ENCODE measurements at places on chromosomes 6 and 20.
A peak's percentile ranks its signal among the peaks of the same experiment; 100 is the strongest.

- DNase-seq = no peak
Observed at GRCh38 chr6:127058936-127059335, 59.5 kb upstream of the RSPO3 start.

- no peak for DNase-seq
Observed at GRCh38 chr6:148203281-148203925, 139.2 kb upstream of the SASH1 start.

DNA sequence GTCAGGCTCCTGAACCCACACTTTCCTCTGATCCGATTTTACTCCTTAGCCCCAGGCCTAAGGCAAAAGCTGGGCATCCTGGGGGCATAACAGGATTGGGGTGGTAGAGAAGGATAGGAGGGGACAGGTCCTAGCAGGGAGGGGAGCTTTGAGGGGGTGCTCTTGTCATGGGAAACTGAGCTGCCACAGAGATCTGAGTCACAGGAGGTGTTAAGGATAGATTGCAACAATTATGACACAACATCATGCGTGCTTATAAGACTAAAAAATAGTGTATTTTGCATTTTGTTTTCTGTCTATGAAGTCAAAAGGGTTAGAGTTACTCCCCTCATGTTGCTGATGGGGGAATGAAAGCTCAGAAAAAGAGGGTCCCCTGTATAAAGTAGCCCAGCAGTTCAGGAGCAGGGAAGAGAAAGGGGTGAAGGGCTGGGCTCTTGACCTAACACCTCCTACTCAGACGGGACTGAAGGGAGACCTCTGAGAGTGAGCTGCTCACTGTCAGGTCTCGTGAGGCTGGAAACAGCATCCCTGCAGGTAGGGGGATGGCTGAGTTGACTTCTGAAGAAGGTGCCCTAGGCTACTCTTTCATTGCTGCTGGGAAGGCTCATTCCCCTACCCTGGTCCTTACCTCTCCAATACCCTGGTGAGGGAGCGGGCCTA, 2.0 kb downstream of the GLP1R start:
- no peak for DNase-seq

DNA sequence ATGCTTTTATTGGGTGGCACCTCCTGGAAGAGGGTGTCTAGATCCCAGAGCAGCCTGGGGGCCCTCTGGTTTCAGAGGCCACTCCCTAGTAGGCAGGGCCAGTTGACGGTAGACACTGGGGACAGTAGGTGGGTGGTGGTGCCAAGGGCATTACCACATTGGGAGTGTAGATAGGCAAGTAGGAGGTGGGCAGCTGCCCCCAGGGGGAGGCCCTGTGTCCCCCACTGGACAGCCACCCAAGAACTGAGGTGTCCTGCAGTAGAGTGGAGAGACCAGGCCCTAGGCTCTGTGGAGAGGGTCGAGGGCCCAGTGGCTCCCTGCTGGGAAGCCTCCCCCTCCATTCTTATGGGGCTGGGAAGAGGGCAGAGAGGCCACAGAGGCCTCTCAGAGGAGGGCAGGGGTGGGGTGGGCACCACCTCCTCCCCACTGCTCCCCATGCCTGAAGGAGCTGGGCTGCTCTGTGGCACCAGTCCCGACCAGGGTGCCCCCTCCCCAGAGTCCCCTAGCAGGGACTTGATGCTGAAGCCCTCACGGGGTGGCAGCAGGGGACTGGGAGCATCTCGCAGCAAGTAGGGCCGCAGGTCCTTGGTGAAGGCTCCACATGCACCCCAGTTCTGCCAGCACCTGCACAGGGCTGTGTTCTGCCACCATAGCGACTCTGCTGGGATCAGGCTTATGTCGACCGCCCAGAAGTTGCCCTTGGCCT, 305.0 kb upstream of the KCNQ5 start:
- DNase-seq = no peak

GRCh38 chr6:84728602-84729001, 35.8 kb downstream of the TBX18 start:
- DNase-seq = no peak

DNA sequence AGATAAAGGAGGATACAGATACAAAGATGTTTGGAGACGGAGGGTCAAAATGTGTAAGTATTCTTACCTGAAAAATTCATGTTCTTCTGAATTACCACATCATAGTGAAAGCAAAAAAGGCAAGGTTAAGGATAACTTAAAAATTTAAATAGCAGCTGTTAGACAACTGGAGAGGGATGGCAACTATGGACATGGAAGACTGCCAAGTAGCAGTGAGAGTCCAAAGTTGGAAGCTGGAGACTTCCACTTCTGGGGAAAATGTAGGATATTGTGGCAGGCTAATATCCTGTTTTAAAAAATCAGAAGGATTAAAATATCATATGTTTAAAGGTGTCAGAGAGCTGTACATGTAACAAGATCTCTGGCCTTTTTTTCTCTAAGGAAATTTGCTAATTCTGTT, 29.8 kb downstream of the SYCP2 start:
- no peak for DNase-seq

DNA sequence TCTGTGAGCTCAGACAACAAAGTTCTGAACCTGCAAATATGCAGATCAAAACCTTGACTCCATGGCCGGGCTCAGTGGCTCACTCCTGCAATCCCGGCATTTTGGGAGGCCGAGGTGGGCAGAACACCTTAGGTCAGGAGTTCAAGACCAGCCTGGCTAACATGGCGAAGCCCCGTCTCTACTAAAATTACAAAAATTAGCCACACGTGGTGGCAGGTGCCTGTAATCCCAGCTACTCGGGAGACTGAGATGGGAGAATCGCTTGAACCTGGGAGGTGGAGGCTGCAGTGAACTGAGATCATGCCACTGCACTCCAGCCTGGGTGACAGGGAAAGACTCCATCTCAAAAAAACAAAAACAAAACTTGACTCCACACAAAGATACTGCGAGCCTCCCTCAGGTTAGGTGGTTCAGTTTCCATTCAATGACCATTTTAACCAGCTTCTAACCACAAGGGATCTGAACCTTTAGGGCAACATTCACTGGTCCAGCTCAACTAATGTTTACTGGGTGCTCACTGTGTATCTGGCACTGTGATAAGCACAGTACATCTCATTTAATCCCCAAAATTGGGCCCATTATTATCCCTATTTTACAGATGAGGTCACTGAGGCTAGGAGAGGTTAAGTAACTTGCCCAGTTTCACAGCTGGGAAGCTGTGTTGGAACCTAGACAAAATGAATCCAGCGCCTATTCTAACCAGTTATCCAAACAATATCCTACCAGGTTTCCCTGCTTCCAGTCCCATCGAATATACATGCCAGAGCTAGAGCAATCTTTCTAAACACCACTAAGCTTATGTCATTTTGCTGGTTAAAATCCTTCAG, 1.8 kb downstream of the SNRPB start:
- DNase-seq = no peak

DNA sequence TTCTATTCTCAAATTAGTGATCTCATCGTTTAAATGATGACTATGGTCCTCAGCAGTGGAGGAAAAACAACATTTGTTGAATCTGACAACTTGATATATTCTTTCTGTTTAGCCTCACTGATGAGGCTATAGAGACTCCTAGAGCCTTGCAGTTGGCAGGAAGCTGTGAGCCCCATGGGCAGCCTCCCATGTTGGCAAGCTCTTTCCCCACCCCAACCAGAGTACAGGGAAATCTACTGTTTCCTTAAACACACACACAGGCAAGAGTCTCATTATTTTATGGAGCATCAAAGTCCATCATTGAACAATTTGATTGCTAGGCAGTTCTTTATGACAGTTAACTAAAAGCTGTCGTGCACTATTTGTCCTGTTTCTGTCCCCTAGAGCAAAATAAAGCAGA, 498.2 kb upstream of the CITED2 start:
- DNase-seq = no peak

DNA sequence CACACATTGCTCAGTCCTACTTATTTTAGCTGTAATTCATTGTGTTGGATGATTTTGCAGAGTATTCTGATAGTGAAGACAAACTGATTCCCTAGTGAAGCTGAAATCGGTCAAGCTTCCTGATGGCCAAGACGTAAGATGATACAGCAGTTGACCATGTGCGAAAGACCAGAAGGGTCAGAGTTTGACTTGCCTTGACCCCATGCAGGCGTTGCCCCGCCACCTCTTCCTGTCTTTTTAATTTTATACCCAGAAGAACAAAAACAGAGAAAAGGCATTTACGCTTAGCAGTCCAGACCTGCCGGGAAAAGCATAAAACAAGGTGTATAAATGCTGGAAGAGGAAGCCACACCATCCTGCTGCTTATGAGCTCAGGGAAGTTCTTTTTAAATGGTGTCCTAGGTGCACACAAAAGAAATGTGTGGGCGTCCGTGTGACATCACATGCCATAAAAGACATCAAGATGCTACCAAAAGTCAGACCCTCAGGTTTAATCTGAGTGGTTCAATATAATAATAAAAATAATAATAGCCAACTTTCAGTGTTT, 32.2 kb downstream of the TSHZ2 start:
- no peak for DNase-seq

DNA sequence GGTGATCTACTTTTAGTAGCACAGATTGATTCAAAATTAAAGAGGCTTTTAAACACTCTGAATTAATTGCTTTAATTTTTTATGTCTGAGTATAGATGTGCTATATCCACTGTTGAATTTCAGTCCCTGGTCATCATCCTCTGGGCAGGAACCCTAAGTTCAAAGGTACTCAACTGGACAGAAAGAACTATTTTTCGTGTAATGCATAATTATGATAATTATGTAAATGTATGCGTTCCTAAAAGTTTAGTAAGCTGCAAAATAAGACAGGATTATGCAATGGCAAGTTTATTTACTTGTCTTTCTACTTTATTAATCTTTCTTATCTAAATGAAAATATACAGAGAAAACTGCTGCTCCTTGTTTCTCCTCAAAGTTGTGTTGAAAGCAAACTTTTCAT, 690.1 kb upstream of the MAN1A1 start:
- DNase-seq = no peak

DNA sequence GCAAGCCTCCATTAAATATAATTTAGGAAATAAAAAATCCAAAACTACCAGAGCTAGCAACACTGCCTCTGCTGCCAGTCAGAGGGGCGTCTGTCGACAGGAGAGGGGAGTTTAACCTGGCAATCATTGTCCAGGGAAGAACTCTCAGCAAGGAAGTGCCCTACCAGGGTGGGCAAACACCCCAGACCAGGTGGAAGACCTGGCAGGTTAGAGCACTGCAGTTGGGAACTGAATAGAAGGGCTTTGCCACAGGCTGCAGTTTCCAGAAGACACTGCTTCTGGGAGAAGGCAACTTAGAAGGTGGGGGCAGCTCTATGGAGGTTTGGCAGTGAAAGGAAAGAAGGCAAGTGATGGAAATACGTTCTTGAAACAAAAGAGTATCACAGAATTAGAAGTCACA, 11.5 kb downstream of the NAPB start:
- DNase-seq = no peak

GRCh38 chr6:41483943-41484342, 62.2 kb upstream of the FOXP4 start:
- no peak for DNase-seq

DNA sequence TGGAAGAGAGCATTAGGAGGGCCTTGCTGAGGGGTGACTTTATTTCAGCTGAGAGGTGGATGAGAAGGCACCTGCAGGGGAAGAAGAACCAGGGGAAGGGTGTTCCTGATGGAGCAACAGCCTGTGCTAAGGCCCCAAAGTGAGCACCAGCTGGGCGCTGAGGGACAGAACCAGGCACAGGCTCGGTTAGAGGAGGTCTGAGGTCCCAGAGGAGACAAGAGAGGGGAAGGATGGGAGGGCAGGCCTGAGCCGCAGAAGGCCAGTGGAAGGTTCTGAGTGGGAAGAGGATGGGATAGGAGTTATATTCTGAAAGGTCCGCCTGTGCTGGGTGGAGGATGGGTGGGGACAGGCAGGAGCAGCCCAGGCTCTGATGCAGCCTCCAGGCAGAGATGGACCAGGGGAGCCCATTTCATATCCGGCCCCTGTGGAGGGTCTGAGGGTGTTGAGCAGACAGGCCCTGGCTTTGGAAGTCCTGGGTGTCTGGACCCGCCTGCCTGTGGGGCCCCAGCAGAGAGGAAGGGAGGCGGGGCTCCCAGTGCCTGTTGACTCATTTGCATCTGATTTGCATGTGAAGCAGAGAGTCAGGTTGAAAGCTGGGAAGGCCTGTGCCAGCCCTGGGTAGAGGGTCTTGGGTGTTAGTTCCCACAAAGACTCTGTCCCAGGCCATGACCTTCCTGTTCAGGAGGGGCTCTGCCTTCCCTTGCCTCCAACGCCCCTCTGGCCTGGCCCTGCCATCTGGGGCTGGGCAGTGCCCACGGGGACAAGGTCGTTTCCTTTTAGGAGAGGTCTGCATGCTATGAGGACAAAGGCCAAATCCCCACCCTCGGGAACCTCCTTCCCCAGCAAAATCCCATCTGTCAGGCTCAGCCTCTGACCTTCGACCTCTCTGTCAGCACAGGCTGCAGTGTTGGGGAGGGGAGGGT, 10.6 kb upstream of the FAM110A start:
- DNase-seq = no peak

- DNase-seq = no peak
Observed at GRCh38 chr6:152310371-152310954, 326.7 kb downstream of the SYNE1 start.

- DNase-seq = peak; percentile 31
Observed at GRCh38 chr6:21612067-21612745, 18.7 kb downstream of the SOX4 start.

GRCh38 chr20:21315138-21315537, 12.0 kb downstream of the XRN2 start:
- DNase-seq = no peak

DNA sequence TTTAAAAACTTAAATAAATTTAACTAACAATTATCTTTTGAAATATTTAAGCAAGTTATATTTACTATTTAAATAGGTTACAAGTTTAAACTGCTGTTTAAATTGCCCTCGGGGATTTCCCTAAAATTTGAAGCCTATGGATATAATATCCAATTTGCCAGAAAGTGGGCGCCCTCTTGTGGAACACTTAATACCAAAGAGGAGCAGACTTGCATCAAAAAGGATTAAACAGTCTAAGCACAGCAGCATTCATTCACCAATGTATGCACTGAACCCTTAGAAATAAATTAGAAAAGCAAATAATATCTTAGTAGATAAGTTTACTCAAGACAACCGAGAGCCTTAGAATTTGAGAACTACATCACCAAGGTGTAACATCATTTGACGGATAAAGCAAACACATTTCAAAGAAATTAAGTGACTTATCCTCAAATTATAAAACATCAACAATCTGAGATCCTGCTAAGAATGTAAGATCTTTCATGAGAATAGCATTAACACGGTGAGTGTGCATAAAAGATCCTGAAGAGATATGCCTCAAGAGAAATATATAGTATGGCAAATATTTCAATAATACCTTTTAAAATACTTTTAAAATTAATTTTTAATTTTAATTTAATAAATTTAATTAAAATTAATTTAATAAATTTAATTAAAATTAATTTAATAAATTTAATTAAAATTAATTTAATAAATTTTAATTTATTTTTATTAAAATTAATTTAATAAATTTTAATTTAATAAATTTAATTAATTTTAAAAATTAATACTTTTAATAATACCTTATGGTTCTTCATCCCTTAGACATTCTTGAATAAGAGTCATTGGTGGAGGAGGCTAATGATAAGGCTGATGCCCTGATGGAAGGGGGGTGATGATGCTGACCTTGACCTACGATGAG, 11.5 kb upstream of the MEP1A start:
- peak; percentile 91 for DNase-seq

All from eye (tissue), 1 donor.